Activated T-helper 17 cell treated with anti-CD3 and anti-CD28 coated beads, Interleukin-2, amount 50 U/mL, for 72 hours (primary cell): ENCODE measurements at places on chromosomes 4 and X. TPM values are rescaled to one million over a fixed set of nuclear protein-coding genes. Genes with fewer than 3 reads are reported as not detected.

DAPP1 gene
- 58.4 TPM for total RNA-seq

DYNLT3 gene
- total RNA-seq: 16.9 TPM

MAGEA4 gene
- not detected for total RNA-seq

GBA3 gene
- not detected for total RNA-seq

GRCh38 chr4:168397611-168398169, 79.1 kb upstream of the DDX60 start:
- no peak for ATAC-seq

DNA sequence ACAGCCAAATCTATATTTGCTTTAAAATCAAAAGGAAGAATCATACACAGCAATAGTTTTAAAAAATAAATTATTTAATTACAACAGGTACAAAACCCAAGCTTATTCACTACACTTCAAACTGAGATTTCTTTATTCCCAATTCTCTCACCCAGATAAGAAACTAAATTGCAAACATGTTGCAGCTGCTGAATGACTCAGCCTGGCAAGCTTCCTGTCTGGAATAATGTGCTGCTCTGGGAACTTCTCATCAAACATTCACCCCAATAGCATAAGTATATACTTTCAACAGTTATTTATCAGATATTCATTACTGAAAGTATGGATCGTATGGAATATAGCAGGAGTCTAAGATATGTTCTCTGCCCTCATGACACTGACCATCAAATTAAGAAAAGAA, 43.0 kb upstream of the GABRA2 start:
- ATAC-seq: no peak

- no peak for ATAC-seq
These were observed 552.4 kb upstream of the MAGEB2 start for GRCh38 chrX:29662759-29663503.

GRCh38 chr4:105894660-105895582, at the start of gene NPNT:
NPNT (plus strand) TSS chr4:105895471; CDS start chr4:105895653, 182 bp downstream.
- no peak for ATAC-seq

- no peak for ATAC-seq
These were observed 30.9 kb downstream of the BMP2K start for GRCh38 chr4:78806943-78807460.

DNA sequence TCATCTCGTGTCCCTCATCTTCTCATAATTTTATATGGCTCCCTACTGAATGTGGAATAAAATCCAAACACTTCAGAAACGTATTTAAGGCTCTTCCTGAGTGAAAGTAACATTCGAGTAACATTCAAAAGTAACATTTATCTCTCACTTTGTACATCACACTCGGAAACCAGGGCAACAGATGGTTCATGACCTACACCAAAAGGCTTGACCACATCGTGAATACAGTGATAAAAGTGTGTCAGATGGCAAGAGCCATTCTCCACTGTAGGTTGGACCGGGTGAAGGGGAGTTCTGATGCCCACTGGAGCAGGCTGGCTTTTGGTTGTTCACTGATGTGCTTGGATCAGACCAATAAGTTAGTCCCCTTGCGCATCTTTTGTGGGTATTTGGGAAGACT, 5.6 kb upstream of the LIMCH1 start:
- no peak for ATAC-seq

DNA sequence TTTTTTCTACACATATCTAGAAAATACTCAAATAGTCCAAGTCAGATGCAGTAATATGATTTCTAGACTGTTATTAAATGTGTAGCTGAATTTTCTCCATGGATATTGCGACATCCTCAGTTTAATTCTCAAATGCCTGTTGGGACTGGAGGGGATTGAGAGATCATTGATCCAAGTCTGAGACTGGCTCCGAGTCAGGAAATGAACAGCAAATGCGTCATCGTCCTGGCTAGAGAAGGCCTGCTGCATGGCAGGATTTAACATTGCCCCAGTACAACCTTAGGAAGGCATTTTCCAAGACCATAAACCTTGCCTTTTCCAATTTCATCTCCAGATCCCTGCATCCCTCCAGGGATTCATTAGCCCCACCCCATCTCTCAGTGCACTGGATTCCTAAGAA, 56.6 kb upstream of the SLC6A14 start:
- ATAC-seq: no peak

GRCh38 chr4:123312951-123313592, 83.5 kb upstream of the SPRY1 start:
- no peak for ATAC-seq
